Suprapubic skin (tissue), 4 donors: ENCODE measurements at places on chromosomes 5 and 9.

- DNase-seq: peak; percentile 91
These were observed at the start of gene AK1 for GRCh38 chr9:127877566-127877998. Gene AK1 (minus strand): TSS chr9:127877675. CDS start chr9:127874617, 3,058 bp downstream.

DNA sequence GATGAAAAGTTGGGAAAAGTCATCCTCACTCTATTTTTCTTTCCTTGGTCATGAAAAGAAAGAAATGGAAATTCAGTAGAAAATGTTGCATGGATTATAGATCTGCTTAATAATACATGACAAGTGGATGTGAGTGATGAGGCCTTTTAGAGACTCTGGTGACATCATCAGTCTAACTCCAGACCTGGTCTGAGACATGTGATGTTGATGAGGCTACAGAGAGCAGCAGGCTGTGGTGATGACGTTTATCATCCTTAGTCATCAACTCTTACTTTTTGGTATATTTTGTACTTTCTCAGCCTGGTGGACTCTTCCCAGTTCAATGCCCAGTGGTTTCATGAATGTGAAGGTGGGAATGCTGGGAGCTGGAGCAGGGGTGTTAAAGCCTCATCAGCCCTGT, 116.4 kb downstream of the TTLL11 start:
- no peak for DNase-seq

GRCh38 chr5:6659941-6660684, 26.9 kb downstream of the SRD5A1 start:
- no peak for DNase-seq

DNA sequence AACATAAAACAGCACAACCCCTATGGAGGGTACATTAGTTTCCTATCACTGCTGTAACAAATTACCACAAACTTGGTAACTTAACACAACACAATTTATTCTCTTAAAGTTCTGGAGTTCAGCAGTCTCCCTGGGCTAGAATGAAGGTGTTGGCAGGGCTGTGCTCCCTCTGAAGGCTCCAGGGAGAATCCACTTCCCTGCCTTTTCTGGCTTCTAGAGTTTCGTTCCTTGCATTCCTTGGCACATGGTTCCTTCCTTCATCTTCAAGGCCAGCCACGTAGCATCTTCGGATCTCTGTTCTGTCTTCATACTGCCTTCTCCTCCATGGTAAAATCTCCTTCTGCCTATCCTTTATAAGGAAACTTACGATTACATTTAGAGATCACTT, 25.0 kb upstream of the GSN start:
- DNase-seq: no peak

GRCh38 chr5:150503977-150504620, 3.8 kb upstream of the NDST1 start:
- no peak for DNase-seq

GRCh38 chr9:128382261-128382660, 11.1 kb downstream of the URM1 start:
- DNase-seq: no peak

DNA sequence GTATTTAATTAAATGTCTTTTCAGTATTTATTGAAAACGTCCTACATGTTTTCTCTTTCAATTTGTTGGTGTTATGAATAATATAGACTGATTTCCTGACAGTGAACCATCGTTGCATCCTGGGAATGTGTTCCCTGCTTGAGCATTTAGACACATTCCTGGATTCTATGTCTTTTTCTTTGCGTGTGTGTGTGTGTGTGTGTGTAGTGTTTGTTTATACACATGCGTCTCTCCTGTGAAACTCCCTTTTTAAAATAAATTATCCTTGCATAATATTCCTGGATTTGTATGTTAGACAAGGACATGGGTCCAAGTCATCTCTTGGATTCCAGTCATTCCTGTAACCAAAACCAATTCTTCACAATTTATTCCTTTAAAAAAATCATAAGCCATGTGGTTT, 153.4 kb downstream of the HSPA4 start:
- DNase-seq: no peak

DNA sequence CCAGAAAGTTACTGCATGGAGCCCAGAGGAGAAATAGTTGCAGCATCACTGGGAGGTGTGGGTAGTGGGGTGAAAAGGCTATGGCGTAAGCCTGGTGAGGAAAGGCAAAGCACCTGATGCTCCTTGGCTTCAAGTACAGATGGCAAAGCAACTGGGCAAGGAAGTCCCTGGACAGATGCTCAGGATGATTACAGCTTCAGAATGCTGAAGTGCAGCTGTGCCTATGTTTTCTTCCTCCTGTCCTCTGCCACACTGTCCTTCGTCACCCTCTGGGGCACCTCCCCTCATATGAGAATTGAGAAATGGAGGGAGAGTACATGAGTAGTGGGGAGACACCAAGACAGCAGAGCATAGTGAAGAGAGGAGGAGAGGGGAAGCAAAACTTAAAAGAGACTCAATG, 328.0 kb downstream of the PDE4D start:
- no peak for DNase-seq

- no peak for DNase-seq
These were observed 186.6 kb downstream of the DOCK8 start for GRCh38 chr9:401223-401622.

DNA sequence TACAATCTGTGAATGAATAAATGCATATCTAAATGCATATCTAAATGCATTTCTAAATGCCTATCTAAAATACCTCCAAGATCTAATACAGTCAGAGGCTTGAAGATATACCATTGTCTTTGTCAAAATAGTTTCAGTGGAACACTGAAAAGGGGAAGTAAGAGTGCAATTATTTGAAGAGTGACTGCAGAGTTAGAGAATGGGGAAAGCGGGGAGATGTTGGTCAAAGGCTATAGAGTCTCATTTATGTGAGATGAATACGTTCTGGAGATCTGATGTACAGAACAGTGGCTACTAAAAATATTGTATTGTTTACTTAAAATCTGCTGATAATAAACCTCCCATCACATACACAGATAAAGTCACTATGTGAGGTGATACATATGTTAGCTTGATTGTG, 1126.2 kb upstream of the CDH9 start:
- no peak for DNase-seq

- DNase-seq: no peak
These were observed 85.4 kb downstream of the HSD17B4 start for GRCh38 chr5:119537704-119538103.

GRCh38 chr9:135480071-135480939, 723 bp downstream of the PPP1R26 start:
- DNase-seq: no peak

GRCh38 chr9:85067792-85068191, 398.3 kb downstream of the NTRK2 start:
- no peak for DNase-seq

DNA sequence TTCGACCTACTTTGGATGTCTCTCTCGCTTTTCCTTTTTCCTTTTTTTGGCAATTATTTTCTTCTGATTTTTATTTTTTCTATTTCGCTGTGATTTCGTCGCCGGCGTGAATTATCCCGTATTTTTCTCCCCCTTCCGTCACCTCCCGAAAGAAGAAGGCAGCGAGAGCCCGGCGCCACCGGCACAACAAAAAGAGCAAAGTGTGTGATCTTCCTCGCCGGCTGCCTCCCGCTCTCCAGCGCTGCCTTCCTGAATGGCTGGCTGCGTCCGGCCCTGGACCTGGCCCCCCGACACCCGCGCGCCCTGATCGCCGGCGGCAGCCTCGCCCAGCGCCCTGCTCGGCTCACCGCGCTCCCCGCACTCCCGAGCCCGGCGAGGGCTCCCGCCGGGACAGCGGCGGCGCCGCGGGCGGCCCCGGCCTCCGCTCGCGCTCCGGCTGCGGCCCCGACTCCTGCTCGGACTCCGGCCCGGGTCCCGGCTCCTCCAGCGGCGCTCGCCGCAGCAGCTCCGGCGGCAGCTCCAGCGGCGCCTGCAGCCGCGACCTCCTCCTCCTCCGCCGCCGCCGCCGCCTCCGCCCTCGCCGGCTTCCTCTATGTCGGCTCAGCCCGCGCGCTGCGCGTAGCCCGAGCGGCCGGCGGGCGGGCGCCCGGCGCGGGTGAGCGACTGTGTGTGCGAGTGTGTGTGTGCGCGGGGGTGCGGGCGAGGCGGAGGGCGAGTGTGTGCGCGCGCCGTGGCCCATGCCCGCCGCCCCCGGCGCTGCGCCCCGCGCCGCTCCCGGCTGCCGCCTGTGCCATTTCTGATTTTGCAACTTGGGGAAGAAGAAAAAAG, 960 bp downstream of the NR2F1 start:
- no peak for DNase-seq

- DNase-seq: peak; percentile 74
These were observed 440.1 kb upstream of the ADAMTS16 start for GRCh38 chr5:4700069-4700468.

DNA sequence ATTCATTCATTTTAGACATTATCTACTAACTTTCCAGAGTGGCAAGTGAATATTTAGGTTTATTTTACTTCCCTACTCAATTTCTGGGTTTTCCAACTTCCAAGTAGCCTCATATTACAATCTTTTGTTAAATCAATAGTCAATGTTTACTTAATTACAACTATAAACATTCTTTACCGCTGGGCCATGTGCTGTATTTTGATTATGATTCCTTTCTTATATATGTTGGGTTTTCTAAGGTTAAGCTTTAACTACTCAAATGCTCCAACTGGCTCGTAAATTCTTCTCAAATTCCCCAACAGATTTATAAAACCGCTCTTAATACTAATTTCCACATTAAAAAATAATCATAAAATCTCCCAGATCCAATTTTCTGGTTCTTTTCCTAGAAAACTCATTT, 110.1 kb upstream of the ABCA1 start:
- no peak for DNase-seq

- DNase-seq: peak; percentile 85
These were observed 57.7 kb downstream of the DUSP1 start for GRCh38 chr5:172713113-172713808.

DNA sequence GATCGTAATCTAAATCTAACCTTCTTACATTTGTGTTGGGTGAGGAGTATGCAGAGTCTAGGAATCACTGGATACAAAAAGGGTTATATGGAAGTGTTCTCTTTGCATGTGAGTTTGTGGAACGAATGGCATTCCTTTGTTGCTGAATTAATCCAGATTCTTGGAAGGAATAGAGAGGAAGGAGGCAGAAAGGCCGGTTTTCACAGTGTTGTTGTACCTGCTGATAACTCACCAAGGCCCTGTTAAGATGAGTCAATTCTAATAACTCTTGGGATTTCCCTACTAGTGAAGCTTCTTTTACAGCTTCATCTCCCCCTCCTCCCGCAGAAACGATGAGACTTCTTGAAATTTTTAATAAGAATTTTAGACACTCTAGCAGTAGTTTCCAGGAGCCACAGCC, 84.0 kb downstream of the ZSWIM6 start:
- DNase-seq: no peak

GRCh38 chr5:72093217-72093616, 14.1 kb upstream of the MAP1B start:
- no peak for DNase-seq

GRCh38 chr9:135951889-135952663, 9.1 kb downstream of the UBAC1 start:
- no peak for DNase-seq

GRCh38 chr9:3874449-3875360, 348.9 kb upstream of the RFX3 start:
- no peak for DNase-seq

DNA sequence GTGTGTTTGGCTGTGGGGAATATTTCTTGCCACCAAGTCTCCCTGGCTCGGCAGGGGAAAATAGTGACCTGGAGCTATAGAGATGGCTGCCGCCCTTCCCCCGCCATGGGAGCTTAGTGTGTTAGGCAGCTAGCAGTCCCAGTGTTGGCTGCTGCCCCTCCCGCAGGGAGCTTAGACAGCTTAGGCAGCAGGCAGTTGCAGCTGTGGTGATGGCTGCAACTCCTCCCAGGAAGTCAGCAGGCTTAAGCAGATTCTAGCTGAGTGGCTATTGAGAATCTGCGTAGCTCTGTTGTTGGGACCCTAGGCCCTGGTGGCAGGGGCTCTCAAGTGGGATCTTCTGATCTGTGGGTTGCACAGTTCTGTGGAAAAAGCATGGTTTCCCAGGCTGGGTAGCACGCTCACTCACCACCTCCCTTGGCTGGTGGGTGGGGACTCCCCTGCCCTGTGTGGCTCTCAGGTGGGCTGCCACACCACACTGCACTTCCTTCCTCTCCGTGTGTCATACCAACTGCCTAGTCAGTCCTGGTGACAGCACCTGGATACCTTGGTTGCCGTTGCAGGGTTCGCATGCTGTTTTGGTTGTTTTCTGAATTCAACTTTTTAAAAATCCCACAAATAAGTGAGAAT, 9.3 kb downstream of the OR1N2 start:
- no peak for DNase-seq

GRCh38 chr5:154664869-154665268, 90.3 kb upstream of the LARP1 start:
- DNase-seq: no peak

- DNase-seq: peak; percentile 65
These were observed 121.8 kb downstream of the C5orf15 start for GRCh38 chr5:133846478-133847226.

DNA sequence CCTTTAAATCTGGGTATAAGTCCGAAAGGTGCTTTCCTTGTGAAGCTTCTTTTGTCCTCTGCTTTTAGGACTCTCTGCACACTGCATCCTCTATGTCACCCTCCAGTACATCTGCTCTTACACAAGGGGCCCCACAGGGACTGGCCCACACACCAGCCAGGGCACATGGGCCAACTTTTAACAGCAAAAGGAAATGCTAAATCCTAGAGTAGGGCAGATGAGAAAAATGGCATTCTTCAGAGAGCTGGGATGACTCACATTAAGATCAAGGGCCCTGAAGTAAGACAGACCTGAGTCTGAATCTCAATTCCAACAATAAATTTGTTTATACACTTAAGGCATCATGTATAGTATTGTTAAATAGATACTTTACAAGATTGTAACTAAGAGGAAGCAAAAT, 40.3 kb upstream of the CDKN2B start:
- no peak for DNase-seq

DNA sequence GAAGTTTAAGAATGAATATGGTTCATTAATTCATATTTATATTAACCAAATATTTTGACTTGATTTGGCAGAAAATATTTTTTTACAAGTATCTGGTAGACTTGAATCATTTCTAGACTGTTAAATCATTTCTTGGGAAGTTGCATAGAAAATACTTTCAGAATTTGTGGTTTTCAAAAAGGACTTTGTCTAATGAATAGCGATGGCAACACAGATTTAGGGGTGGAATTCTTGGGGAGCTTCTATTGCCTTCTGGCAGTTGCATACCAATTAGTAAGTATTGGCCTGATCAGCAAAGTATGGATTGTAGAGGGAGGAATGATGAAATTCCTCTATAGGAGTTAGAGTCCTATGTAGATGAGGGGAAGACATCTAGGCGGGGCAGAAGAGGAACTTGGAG, 68.6 kb upstream of the CKMT2 start:
- DNase-seq: no peak

GRCh38 chr9:86097510-86098224, 1.7 kb downstream of the GOLM1 start:
- DNase-seq: no peak

- DNase-seq: no peak
These were observed 355.1 kb downstream of the ADAMTS6 start for GRCh38 chr5:65126542-65127069.

DNA sequence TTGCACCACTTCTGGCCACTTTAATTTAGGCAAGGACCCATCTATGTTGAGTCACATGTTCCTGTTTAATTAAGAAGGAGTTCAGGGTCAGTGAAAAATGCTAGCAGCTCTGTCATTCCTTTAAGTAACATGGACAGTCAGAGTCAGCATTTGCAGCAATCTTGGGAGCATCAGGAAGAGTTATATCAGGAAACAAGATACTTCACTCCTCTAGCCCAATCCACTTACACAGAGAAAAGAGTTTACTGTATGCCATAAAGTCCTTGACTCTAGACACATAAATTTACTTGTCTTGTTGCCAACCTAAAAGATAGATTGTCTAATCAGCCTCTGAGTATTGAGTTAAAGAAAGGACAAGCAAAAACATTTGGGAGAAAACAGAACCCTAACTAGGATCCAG, 266.7 kb downstream of the PJA2 start:
- no peak for DNase-seq
